ENCODE measurements at places on chromosomes 5 and 9. TPM values are rescaled to one million over a fixed set of nuclear protein-coding genes. Genes with fewer than 3 reads are reported as not detected.

WDR41 gene
- 179 TPM for total RNA-seq

AFAP1L1 gene
- total RNA-seq = 8.3 TPM

PRSS3 gene
- total RNA-seq = 22.4 TPM

FAM174A gene
- 22.0 TPM for total RNA-seq

PCDHB14 gene
- total RNA-seq = 0.11 TPM

DAB2IP gene
- total RNA-seq = 14.4 TPM

UBLCP1 gene
- 15.2 TPM for total RNA-seq

RNF224 gene
- total RNA-seq = not detected

CFAP90 gene
- not detected for total RNA-seq

LCN9 gene
- total RNA-seq = not detected

FST gene
- 30.8 TPM for total RNA-seq

RNF208 gene
- total RNA-seq = 0.25 TPM

All from uterine smooth muscle cell (primary cell).